ENCODE measurements at places on chromosomes 5 and 9. TPM values are rescaled to one million over a fixed set of nuclear protein-coding genes. Genes with fewer than 3 reads are reported as not detected.

- peak; percentile 96 for DNase-seq
These were observed 92.3 kb downstream of the GAS1 start for GRCh38 chr9:86854898-86855523.

DNA sequence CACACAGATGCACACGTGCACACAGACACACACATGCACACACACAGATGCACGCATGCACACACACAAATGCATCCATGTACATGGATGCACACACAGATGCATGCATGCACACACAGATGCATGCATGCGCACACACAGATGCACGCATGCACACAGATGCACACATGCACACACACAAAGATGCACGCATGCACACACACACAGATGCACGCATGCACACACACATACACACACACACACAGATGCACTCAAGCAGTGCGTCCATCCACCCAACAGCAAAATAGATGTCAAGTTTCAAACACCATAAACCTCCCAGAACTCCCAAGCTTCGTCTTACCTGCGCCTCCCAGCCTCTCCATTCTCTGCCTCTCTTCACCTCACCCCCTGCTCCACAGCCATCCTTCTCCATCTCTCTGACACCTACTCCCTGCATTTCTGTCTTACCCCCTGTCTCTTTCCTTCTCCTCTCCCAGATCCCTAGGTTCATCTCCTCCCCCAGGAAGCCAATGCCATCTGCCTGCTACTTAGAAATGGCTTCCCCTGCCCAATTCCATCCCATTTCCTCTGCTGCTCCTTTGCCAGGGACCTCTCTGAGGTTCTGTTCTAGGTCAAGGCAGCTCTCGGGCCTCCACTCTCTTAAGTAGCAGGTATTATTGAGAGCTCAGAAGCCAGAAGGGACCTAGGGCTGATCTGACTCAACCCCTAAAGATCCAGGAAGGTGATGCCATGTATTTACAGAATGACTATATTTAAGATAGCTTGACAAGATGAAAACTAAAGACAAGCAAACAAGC is 297.2 kb downstream of the MED10 start:
- no peak for DNase-seq

GRCh38 chr9:114446036-114446435 is 58.3 kb upstream of the AKNA start:
- DNase-seq = no peak

DNA sequence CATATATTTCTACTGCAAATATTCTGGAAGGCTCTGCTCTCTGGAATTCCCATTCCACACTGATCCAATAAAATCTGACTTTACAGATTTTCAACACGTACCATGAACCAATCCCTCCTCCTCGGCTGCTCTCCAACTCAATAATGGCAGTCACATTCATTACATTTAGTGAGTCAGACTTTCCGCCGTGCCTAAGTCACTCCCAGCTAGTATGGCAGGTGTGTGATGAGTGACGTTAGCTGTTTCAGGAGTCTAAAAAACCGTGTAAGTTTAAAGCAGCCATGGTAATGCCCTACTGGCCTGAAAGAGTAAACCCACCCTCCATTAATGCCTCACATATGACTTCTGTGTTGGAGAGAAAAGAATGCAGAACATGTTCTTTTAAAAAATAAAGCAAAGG is 3.3 kb downstream of the FBN2 start:
- DNase-seq = peak; percentile 27

DNA sequence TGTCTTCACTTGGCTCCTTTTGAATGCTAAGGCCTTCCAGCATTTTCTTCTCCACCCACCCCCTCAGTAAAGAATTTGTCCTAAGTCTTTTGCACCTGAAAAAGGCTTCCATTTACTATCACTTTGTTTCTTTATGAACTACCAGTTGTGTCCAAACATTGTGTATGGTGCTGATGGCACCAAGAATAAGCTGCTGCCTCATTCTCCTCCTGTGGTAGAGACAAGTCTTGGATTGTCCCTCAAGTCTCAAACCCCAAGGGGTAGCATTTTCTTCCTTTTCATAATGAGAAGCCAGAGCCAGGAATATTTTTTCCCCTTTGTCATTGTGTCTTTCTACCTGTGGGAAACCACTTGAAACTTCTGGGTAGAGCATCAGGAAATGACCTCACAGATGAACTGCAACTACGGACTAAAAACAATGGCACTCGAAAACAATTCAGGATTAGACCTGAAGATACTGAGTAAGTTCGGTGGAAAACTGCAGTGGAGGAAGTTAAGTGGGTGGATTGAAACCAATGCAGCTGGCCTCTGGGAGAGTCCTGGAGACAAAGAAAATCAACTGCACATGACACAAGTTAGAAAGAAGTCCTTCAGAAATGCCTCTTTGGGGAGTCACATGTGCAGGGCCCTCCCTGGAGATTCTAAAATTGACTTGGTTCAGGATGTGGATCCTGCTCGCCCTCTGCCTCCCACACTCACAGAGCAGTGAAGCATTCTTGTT is 80.5 kb downstream of the SH3RF2 start:
- DNase-seq = no peak

PRDM12 gene
- polyA plus RNA-seq = not detected

DDX4 gene
- not detected for polyA plus RNA-seq

Measured in renal pelvis (tissue), 12 donors.